ENCODE measurements at places on chromosomes 2 and 18.

GRCh38 chr2:144583381-144583729, 63.4 kb upstream of the ZEB2 start:
- no peak for DNase-seq

DNA sequence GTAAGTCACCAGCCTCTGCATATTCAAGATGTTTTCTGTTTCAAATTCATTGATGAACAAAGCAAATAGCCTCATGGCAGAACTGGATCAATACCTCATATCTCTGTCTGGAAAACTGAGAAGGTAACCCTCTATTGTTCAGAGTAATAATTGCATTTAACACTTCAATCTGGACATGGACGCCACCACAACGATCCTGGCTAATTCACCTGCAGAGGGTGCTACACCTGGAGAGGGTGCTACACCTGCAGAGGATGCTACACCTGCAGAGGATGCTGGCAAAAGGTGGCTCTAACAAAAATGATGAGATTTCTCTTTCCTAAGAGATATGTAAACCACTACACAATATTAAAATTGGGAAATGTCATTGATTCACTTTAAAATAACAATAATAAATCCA, 183.1 kb upstream of the HNRNPA3 start:
- no peak for DNase-seq

DNA sequence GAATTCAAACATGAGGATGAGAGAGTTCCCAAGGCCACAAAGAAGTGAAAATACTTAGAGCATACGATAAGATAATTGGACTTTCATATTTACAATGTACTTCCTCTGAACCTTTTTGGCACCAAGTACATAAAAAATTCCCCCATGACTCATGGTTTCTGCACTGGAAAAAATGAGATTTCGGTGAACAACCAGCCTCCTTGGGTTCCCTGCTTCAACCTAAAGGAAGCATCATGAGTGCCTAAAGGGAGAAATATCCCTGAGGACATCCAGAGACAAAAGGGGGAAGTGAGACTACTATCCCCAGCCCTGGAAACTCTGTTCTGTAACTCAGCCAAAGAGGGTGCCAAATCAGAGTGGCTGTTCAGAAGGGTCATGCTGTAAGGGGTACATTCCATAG, 562.7 kb upstream of the SLC39A10 start:
- no peak for DNase-seq

DNA sequence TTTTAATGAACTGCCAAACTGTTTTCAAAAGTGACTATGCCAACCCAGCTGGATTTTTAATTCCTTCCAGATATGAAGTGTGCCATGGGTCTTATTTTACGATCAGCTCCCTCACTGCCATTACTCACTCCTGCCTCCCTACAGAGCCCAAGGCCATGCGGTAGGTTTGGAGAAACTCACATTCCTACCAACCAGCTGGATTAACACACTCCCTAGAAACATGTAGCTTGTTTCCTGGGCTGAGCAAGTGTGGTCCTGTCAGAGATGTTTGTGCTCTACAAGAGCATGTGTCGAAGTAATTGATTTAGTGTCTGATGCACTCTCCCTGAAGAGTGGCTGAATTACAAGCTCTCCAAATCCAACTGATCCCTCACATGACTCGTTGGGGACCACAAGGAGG, 82.5 kb downstream of the SPP2 start:
- DNase-seq, result no peak

All from SW 1271 (cell line).